DMS153 (cell line): ENCODE measurements at places on chromosomes 3 and 15.

- DNase-seq = peak; percentile 26
These were observed 42.9 kb downstream of the PLCH1 start for GRCh38 chr3:155701882-155702465.

GRCh38 chr3:180295811-180296210 lies 259.1 kb upstream of the PEX5L start:
- no peak for DNase-seq

- no peak for DNase-seq
These were observed 57.9 kb upstream of the CTXND1 start for GRCh38 chr15:80309769-80310384.

- DNase-seq = no peak
These were observed 481 bp downstream of the AP4E1 start for GRCh38 chr15:50909010-50909317.

DNA sequence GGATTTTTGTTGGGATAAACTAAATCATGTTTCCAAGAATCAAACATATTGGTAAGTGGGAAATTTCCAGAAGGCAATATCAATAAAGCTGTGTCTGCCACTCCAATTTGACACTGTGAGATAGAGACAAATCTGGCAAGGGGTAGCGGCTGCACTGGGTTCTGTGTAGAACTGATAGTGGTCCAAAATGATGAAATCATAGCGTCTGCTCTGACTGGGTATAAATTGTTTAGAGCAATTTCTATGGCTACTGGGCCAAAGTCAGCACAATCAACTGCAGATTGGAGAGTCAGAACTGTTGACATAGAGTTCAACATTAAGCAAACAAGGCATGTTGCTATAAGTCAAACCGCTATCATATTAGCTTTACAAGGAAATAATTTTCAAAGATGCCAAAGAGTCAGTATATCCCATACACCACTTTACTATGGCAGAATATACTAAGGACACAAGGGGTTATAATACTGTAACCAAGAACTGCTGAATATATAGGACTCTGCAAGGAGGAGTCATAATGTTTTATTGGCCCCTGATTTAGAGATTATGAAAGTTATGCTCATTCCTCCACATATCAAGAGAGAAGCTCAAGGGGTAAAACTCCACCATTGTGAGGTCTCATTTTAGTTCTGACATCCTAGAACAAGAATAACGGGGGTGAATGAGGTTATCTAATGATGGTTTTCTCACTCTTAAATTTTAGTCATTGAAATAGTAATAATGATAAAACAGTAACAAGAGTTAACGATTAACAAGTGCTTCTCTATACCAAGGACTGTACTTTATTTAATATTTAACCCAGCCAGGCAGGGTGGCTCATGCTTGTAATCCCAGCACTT lies 309.7 kb upstream of the GADL1 start:
- DNase-seq = no peak

DNA sequence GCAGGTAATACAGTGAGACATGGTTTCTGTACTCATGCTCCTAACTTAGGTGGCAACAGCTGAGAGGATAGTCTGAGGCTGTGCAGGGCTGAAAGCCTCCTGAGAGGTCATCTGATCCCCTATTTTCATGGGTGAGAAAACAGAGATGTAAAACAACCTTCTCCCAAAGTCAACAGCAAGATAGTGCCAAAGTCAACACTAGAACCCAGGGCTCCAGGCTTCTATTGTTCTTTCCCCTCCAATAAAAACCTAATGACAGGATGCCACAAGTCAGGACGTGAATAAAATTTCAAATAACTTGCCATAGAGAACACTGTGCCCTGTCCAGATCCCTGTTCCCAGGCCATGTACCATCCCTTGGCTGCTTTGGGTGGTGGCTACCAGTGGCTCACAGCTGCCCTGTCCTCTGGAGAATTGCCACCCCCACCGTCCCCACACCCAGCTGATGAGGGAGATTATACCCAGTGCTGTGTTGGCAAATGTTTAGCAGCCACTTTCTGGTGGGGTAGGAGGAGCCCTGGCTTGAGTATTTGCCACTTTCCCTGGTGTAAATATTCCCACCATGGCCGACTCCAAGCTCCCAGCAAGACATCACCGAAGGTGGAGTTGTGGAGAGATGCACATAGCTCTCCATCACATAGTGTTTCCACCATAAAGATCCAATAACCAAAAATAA lies 54.8 kb downstream of the SRGAP3 start:
- DNase-seq = peak; percentile 91

DNA sequence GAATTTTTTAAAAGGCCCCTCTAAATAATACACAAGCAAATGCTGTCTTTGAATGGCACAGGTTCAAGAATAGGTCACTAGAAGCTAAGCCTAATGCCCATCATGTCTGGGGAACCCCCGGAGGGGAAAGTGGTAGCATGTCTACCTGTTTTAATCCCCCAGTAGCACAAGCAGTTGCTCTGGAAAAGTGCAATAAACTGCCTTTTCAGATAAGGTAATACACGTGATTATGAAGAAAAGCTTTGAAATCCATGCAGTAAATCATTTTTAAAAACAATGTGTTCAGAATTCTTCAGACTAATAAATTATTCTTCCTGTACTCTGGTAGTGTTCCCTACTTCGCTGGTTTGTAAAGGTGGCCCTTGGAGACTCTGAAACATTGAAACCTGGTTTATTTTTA lies 922.2 kb downstream of the ROBO1 start:
- DNase-seq = no peak

DNA sequence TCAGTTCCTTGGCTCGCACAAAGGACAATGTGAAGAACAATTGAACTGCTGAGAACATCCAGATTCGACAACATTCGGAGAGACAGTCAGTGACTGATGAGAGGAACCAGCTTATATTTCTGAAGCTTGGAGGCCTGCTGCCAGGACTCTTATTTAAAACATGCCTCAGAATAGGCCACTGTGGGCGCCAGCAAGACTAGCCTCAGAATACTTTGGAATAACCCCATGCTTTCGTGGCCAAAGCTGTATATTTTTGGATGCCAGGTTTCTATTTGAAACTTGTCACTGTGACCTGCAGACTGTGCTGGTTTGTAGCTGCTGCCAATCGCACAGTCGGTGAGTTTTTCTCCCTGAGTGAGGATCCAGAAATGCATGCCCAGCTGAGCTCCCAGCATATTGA lies 129.9 kb upstream of the UBE3A start:
- no peak for DNase-seq

GRCh38 chr3:138862924-138863775 lies 28.4 kb upstream of the PIK3CB start:
- DNase-seq = peak; percentile 55

GRCh38 chr3:139122221-139122581 lies 77.5 kb upstream of the PRR23C start:
- DNase-seq = no peak

DNA sequence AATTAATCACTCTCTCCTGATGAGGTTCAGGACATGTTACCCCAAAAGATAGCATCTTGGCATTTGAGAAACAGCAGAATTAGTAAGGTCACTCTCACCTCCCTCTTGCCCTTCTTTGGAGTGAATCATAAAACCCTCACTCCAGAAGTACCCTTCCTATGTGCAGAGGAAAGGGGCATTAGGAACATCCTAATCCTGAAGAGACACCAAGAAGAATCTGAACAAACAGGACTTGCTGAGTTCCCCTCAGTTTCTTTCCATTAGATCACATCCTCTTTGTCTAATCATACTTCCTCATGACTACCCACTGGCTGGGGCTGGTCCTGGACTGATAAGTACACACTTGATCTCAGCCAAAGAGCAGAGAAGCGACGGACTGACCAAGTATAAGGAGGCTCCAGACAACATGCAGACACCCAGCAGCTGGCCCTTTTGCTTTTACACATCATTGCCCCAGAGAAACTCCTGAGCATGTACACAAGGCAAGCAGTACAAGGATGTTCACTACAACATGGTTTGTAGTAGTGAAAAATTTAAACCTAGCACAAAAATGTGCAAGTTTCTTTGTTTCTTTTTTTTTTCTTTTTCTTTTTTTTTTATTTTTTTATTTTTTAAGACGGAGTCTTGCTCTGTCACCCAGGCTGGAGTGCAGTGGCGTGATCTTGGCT lies 15.0 kb upstream of the TM6SF1 start:
- DNase-seq = no peak

GRCh38 chr3:194079702-194080172 lies 56.2 kb upstream of the HES1 start:
- no peak for DNase-seq

GRCh38 chr3:178761461-178761860 lies 225.2 kb downstream of the KCNMB2 start:
- DNase-seq = no peak

DNA sequence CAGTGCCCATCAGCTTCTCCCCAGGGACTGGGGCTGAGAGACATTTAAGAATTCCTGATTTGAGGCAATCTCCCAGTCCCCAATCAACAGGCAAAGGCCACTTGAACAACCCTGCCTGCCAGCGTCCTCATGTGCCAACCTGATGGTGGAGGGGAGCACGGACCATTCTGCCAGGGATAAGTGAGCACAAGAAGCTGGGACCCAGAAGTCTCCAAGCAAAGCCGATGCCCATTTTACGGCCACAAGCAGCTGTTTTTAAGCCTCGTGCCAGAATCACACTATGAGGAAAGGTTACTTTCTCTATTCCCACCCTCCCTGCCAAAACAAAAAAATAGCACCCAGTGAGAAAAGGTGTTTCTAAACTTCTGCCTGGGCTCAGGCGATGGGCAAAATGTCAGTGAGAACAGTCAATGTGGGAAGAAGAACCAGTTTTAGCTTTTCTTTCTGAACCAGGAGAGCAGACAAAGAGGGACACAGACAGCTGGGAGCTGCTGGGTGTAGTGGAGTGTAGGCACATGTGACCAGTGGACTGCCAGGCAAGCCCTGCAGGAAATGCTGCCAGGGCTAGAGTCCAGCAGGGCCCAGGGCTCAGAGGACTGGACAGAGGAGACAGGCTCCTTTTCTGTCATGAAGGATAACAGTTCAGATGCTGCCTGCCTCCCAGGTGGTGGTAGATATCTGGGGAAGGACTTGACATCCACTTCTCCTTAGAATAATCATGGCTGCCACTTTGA lies 57.7 kb downstream of the ATP2B2 start:
- no peak for DNase-seq

DNA sequence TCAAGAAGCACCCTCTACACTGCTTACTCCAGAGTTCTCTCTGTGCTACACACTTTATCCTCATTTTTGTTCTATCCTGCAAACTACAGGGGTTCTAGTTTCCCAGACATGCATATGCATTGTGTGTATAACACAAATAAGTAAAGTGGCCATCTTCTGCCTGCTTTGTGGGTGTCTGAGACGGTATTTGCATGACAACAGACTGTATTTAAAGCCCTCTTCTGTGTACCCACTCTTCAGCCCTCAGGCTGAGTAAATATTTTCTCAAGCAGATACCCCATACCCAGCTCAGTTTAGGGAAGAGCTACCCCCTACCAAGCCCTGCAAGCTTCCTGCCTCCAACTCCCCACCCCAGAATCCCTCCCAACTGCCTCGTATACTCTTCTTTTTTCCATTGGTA lies 31.7 kb downstream of the SYNPR start:
- DNase-seq = no peak

DNA sequence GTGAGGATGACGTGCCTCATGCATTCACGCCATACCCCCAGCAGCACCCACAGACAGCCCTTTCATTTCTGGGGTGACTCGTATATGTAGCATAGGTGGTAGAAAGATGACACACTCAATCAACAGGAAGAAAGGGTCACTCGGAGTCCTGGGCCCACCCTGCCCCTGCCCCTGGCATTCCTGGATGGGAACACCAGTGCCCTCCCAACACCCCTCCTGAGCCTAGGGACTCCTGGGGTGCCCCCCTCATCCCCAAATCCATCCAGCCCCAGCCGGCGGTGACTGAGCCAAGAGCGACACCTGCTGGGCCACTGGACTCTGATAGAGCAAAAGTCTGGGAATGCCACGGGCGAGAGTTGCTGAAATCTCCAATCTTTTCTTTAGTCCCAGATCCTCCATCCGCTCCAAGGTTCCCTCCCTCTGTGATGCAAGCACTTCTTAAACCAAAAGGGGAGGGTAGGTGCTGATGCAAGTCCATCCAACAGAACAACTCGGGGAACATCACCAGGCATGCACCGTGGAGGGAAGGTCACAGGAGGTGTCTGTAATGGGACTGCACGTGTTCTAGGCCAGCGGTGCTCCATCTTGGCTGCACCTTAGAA lies 31.1 kb downstream of the ACAN start:
- no peak for DNase-seq

GRCh38 chr3:14923476-14923875 lies 23.9 kb upstream of the NR2C2 start:
- DNase-seq = no peak

- no peak for DNase-seq
These were observed 150.9 kb downstream of the CNTN3 start for GRCh38 chr3:74463515-74463914.

DNA sequence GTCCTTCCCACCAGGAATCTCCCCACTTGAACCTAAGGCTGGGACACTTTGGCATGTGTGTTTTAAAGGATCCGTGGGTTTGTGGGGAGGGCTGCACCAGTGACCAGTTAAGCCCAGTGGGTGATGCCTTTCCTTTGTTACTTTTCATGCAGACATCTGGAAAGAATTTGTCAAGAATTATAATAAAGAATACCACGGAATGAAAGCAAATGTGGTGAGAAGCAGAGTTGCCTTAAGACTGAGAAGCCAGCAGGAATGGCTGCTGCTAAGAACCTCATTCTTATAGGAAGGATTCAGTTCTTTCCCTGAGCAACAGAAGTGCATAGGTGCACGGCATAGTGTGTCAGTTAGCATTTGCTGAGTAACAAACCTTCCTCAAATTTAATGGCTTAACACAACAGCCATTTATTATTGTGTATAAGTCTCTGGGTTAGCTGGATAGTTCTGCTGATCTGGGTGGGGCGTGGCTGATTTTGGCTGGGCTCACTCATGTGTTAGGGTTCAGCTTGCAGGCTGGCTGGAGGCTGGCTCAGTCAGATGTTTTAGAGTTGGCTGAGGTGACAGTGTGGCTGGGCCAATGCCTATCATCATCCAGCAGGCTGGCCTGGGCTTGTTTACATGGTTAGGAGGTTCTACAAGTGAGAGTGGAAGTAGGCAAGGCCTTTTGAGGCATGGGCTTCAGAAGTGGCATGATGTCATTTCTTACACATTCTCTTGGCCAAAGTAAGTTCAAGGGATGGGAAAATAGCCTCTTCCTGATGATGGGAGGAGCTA lies 262.7 kb upstream of the CTDSPL start:
- no peak for DNase-seq

- DNase-seq = no peak
These were observed 33.1 kb downstream of the NIPA2 start for GRCh38 chr15:22871481-22872086.

- DNase-seq = peak; percentile 5
These were observed 20.4 kb downstream of the STARD5 start for GRCh38 chr15:81303244-81304225.

DNA sequence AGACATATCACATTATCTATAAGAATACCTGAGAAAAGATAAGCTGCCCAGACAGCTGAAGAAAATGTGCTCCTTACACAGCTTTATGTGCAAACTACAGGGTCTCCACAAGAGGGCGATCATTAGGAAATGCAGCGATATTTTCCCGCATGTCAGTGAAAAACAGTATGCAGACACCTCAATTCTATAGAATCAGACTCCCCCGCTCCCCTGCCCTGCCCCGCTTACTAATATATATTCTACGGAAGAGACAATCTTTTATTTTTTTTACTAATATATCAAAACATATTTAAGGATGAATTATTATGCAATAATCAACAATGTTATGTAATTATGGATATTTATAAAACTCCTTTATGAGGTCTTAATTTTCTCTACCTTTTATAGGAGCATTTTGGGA lies 681.3 kb downstream of the ROBO1 start:
- DNase-seq = no peak
